T47D (cell line): ENCODE measurements at places on chromosomes 16 and 17.

DNA sequence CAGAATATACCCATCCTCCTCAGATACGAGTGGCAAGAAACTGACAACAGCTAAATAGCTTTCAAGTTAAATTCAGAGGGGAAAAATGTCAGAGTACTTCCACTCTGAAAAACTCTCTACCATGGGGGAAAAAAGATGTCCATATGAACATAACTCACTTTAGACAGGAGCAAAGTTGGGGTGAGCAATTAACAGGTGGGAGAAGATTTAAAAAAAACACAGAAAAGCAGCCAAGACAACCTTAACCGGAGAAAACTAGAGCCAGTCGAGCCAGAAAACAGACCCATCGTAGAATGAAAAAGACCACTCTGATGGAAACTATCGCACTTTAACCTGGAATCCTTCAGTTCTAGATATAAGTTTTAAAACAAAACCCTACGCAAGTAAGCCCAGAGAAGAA is 833 bp downstream of the TERF2 start:
- DNase-seq = no peak

GRCh38 chr17:11598274-11599221 is at the start of gene DNAH9:
Gene DNAH9, plus strand, starts transcription at chr17:11598470. Its CDS starts 29 bp downstream, at chr17:11598499.
- DNase-seq = no peak

- DNase-seq = no peak
Measured at GRCh38 chr17:66655861-66656260, 179.1 kb upstream of the CACNG5 start.

GRCh38 chr16:2973093-2973492 is 3.9 kb downstream of the PAQR4 start:
- no peak for DNase-seq

GRCh38 chr17:81132770-81133723 is 32.3 kb upstream of the PVALEF start:
- DNase-seq = no peak

DNA sequence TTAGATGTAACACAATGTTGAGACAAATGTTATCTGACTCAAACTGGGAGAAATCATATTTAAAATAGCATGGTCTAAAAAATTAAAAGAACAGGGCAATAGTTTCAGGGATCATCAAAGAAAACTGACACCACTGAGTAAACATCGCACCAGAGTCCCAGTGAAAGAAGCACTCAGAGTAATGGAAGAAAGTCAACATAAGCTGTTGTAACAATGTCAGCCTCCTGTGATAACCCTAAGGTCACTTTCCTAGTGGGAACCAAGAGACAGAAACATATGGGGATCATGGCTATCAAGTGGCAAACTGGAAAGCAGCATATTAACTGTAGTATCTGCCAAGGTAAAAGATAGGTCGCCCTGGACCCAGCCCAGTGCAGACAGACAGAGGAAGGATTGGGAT is 160.8 kb downstream of the CA10 start:
- no peak for DNase-seq

- DNase-seq = no peak
Measured at GRCh38 chr17:77503916-77504651, 363.3 kb downstream of the SEC14L1 start.

GRCh38 chr16:67862623-67863583 is 9.9 kb upstream of the EDC4 start:
- no peak for DNase-seq

DNA sequence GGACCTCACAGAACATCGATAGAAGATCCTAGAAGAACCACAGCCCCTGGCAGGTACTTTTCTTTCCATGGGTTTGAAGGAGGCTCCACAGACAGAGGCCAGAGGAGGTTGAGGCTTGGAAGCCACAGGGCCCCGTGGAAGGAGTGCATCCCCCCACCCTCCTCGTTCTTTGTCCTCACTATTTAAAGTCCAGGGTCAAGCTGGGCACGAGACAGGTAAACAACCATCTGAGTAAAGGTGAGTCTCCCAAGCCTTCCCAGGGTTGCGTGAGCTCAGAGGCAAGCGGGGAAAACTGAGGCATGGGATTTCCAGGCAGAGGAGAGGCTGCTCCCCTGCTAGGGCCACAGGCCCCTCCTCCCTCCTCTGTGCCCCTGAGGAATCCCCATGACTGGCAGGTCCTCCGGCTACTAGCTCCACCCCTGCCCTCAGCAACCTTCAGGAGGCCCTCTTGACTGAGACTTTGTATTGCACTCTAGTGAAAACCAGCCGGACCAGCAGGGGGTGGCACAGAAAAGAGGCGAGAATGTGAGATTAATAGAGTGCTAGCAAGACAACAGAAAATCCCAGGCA is 927 bp upstream of the SULT1A2 start:
- DNase-seq = peak; percentile 41

DNA sequence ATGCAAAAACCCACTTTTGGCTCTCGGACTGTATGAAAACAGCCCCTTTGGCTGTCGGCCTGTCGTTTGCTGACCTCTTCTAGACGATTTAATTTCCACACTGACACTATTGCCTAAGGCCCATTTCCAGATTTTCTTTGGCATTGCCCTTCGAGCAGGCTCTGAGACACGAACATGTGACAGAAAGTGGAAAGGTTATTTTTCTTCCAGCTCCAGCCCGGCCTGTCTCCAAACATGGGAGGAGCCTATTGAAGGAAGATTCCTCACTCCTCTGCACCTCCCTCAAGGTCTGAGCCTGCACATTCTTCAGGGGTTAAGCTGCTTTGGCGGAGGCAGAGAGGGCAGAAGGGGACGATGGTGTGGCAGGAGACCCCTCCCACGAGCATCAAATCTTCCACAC is 85.9 kb upstream of the FOXF1 start:
- no peak for DNase-seq

- no peak for DNase-seq
Measured at GRCh38 chr16:88315543-88316105, 67.1 kb upstream of the ZNF469 start.

GRCh38 chr17:77681861-77682260 is 276.6 kb upstream of the TNRC6C start:
- no peak for DNase-seq

GRCh38 chr17:80008848-80009247 is 26.8 kb downstream of the TBC1D16 start:
- no peak for DNase-seq

DNA sequence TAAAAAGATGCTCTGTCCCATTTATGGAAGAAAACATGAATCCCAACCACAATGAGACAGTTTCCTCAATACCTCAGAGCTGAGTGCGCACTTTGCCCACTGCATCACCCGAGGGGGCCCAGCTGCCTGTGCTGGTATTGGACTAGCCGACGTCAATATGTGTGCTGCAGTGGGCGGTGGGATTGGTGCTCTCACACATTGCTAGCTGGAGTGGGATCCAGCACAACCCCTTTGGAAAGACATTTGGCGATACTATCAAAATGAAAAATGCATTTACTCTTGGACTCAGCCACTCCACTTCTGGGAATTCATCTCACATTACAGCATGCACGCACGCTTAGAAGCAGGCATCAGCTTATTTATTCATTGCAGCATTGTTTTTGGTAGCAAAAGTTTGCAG is 289.2 kb upstream of the FOXF1 start:
- no peak for DNase-seq

DNA sequence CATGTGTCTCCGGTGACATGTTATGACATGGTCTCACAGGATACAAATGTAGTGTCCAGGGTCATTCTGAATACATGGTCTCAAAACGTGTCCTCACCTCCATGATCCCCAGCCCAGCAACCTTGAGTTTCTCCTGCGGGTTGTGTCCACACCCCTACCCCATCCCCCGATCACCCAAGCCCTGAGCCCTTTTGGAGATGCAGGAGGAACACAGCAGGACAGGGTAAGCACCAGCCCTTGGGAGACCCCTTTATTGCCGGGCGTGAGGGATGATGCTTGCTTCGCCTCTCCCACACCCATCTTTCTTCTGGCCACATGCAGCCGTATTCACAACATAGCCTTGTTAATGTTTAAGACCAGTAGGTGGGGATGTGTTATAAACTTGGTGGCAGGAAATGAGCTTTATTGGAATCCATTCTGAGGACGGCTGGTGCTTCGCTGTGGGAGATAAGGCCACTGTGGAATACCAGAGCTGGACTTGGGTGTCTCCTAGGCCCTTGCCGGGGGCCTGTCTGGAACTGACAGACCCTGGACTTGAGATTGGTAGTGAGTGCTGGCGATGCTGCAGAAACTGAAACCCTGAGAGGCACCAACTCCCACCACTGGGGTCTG is 5.5 kb downstream of the TMEM132E start:
- peak; percentile 74 for DNase-seq
